ENCODE measurements at places on chromosomes 5 and 9.

DNA sequence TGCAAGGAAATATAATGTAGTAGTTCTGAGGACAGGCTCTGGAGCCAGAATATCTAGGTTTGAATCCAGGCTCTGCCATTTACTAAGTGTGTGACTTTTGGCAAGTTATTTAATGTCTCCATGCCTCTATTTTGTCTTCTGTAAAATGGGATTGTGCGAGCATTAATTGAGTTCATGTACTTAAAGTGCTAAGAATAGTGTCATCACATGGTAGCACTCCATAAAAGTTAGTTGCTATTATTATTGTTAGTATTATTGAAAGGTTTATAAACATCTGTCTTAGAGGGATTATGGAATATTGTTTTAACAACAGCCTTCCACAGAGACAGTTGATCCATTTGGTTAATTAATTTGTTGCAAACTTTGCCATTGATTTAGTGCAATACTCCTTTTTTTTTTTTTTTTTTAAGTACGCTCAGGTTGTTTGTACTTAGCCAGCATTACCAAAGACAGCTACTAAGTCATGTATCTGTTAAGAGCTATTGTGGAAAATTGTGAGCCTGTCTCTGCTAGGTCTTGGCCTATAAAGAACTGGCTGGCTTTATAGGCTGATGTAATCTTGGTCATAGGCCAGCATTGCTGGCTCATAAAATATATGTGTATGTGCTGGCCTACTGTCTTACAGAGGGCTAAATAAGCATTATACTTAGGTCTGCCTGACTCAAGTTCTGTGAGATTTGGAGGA is 174.7 kb downstream of the WDR70 start:
- no peak for DNase-seq

DNA sequence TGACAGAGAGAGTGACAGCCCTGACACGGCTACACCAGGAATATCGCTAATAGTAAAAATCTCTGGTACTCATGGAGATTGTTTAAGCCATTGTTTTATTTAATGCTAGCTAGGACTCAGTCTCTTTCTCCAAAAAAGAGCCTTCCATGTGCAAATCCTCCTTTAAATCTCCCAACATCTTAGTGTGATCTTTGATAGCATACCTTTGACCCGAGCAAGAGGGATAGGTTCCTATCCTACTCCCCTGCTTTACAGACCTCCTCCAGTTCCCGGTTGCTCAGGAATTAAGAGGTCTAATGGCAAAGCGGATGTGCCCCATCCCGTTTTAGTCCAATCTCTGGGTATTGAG is 663 bp upstream of the FRMD3 start:
- DNase-seq, result no peak

DNA sequence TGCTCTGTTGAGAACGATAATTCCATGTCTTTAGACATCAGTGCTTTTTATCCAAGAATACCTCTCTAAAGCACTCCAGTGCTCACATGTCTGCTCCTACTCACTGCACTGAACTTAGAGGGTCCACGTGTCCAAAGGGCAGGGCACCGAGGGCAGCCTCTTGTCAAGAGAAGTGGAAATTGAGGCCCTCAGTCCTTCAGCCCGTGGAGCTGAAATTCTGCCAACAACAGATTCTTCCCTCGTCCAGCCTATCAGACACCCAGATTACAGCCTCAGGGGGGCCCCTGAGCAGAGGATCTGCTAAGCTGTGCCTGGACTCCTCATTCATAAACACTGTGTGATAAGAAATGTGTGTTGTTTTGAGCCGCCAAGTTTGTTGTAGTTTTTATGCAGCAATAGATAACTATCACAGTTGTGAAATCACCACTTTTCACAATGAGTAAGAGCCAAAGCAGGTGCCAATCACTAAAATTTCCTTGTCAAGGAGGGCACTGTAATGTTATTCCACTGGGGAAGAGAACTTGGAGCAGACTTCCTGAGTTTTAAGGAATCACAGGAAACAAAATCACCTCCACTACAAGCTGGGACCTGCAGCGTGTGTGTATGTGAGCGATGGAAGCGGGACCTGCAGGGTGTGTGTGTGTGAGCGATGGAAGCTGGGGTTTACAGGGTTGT is 58.8 kb upstream of the IGFBPL1 start:
- DNase-seq, result no peak

GRCh38 chr5:107853696-107854095 is 183.0 kb upstream of the EFNA5 start:
- no peak for DNase-seq

DNA sequence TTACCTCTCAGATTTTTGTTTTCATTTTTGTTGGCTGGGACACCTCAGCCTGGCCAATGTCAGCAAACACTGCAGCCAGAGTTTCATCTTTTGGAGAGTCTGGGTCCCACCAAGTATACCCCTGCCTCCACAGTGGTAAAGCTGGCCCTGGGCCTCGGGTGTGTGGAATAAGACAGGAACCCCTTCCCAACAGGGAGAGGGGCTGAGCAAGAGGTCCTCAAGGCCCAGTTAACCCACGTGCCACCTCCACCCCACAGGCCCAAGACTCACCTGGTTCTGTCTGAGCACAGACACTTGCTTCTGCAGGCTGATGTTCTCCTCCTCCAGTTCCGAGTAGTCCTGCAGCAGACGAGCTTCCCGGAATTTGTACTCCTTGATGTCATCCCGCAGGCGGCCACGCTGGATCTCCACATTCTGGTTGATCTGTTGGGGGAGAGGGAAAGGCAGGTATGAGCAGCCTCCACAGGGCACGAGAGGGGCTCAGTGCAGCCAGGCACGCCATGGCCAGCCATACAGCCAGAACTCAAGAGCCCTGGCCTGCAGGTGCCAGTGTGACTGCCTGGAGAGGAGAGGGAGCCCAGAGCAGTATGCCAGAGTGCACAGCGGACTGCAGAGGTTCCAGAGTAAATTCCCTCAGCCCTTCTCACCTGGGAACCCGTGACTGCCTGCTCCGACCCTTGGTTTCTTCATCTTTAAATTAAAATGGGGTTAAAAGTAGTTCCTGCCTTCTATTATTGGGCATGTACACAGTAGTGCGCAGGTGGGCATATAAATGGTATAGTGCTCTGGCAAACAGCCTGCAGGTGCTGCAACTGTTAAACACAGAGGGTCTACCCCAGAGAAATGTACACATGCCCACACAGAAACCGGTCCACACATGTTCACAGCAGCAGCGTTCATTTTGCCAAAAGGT is 42.0 kb downstream of the BICD2 start:
- DNase-seq, result no peak

GRCh38 chr5:77514457-77514856 is 22.3 kb upstream of the WDR41 start:
- no peak for DNase-seq

DNA sequence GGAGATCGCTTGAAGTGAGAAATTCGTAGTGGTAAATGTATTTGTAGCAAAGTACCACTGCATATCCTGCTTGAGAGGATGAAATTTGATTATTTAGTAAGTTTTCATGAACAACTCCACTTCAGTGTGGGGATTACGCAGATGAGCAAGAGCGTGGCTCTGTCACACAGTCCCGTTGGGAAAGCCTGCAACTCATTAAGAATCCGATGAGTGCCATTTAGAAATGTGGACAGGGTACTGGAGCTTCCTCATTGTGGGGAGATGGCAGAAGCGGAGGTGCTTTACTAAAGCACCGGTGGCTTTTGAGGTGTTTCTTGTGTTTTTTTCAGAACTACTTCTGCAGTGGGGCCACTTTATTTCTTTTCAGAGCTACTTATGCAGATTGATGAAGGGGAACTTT is 1.4 kb downstream of the TJP2 start:
- no peak for DNase-seq

GRCh38 chr9:97990259-97990658 is 7.1 kb downstream of the ANP32B start:
- DNase-seq, result no peak

GRCh38 chr5:56951126-56951945 is 587 bp downstream of the MIER3 start:
- no peak for DNase-seq

Measured in stimulated activated CD8-positive, alpha-beta memory T cell treated with anti-CD3 and anti-CD28 coated beads, Interleukin-7, amount 100 ng/mL, for 1 hour (primary cell).